ENCODE measurements at places on chromosomes 4 and X.

DNA sequence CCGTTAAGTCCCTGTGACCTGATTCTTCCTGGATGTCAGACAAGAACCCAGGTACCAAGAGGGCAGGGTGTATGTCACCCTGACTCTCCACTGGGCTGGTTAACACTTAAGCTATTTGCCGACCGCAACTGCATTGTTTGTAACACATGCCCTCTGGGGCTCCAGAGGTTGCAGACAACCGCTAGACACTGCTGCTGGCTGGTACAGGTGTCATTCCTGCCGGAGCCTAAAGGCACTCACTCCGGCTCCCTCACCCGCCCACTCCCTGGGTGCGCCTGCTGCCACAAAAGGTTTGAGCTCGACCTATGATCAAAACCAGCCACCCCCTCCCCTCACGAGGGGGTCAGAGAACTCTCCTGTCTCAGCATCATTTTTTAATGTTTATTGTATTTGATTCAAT, 208.2 kb downstream of the FAT4 start:
- no peak for DNase-seq

DNA sequence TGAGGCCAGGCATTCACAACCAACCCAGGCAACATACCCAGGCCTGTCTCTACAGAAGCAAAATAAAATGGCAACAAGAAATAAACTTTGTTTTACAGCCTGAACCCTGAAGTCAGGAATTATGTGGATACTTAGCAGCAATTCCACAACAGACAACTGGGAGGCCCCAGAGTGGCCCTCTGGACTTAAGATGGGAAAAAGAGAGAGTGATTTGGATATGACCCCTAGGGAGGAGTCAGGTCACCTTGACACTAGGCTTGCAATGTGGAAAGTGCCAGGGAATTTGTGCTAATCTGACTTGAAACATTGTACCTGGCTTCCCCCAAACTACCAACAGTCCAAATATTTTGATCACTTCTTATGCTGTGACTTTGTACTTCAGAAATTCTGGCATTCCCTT, 193.1 kb downstream of the PARM1 start:
- DNase-seq = no peak

GRCh38 chrX:103275947-103276567, 493 bp downstream of the TCEAL5 start:
- no peak for DNase-seq

DNA sequence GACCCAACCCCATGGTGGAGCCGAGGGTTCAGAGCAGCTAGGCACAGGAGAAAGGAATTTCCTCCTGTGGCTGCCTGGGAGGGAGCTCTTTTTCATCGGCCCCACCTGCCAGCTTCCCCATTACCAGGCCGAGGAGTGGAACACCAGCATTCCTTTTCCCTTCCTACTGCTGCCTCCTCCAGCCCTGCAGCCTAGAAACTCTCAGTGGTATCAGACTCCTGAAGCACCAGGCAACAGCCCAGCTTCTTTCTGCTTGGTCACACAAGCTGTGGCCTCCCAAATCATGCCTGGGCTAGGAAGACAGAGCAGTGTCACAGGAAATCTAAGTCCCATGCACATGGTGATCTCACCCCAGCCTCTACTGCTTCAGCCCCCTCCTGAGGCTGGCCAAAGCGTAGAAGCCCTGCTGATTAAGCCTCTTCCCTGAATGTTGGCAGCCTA, 30.1 kb downstream of the RTL5 start:
- peak; percentile 37 for DNase-seq

DNA sequence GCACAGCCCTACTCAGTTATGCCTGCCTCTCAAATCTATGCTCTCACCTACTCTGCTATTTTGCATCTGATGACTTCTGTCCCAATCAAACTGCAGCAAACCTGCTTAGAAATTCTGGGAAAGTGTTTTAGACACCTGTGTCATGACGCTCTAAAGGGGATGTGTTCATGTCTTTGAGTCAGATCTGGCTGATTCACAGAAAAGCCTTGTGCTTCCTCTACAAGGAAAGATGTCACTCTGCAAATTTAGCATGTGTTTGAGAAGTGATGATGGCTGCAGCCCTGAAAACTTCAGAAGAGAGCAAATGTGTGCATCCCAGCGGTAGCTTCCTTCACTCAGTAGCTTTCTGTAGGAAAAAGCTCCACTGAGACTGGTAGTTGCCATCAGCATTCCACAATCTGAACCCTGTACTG, 235.4 kb downstream of the MGST2 start:
- peak; percentile 28 for DNase-seq

Measured in inflammatory macrophage treated with lipopolysaccharide for 1 hour (primary cell).